Stimulated activated CD8-positive, alpha-beta memory T cell treated with anti-CD3 and anti-CD28 coated beads, Interleukin-2, amount 100 ng/mL, for 1 hour (primary cell): ENCODE measurements at places on chromosomes 2 and 18.

DNA sequence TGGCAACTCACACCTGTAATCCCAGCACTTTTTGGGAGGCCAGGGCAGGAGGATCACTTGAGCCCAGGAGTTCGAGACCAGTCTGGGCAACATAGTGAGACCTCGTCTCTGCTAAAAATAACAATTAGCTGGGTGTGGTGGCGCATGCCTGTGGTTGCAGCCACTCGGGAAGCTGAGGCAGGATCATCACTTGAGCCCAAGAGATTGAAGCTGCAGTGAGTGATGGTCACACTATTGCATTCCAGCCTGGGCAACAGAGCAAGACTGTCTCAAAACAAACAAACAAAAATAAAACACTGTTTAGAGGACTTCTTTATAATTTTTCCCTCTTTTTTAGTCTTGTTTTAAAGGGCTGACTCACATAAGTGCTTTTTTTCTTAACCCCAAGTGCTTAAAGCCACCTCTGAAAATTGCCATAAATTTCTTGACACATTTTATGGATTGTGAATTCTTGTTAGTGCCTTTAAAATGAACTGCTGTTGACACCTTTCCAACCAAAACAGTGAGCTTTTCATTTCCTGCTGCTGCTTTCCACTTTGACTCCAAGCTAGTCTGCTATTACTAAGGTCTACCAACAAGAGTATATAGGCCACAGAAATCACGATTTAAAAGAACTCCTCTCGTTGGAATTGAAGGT is 41.7 kb downstream of the CYP20A1 start:
- DNase-seq = no peak

DNA sequence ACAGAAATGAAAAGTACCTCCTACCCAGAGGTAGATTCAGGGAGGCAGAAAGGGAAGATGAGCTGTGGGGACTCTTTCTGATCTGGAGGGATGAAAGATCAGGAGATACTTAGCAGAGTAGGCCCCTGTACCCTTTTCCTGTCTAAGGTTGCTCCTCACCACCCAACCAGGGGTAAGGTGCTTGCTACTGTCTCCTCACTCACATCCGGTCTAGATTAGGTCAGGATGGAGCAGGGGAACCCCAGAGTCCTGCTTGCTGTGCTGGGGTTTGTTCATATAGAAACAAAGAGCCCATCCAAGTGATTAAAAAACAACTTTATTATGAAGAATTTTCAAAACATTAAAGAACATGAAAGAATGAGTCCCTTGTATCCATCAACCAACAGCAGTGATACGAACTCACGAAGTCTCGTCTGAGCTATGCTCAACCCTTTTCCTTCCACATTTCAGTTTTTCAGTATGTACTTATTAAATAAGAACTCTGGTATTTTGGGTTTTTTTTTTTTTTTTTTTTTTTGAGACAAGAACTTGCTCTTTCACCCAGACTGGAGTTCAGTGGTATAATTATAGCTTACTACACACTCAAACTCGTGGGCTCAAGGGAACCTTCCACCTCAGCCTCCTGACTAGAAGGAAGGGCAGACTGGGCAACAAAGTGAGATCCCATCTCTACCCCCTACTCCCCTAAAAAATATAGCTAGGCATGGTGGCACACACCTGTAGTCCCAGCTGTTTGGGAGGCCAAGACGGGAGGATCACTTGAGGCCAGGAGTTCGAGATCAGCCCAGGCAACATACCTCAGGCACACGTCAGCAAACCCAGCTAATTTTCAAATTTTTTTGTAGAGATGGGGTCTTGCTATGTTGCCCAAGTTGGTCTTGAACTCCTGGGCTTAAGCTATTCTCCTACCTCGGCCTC is 28.5 kb upstream of the MCFD2 start:
- DNase-seq = no peak

DNA sequence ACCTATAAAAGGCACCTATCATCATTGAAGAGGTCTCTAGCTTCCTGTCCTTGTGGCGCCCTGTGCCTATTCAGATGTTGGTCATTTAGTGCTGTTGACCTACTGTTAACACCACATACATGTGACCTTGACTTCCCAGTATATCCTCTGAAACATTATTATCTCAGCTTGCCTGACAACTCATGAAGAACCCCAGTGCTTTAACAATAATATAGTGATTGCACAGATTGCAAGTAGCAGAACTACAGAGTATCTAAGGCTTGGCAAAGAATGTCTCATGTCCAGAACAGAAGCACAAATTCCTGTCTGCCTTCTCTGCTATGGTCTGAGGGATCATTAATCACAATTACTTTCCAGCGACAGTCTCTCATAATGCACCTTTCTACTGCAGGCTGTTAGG is 165.3 kb downstream of the LCLAT1 start:
- no peak for DNase-seq

GRCh38 chr2:65664931-65665330 is 232.5 kb upstream of the SPRED2 start:
- DNase-seq = no peak

GRCh38 chr18:1020731-1021344 is 116.2 kb downstream of the ADCYAP1 start:
- no peak for DNase-seq

DNA sequence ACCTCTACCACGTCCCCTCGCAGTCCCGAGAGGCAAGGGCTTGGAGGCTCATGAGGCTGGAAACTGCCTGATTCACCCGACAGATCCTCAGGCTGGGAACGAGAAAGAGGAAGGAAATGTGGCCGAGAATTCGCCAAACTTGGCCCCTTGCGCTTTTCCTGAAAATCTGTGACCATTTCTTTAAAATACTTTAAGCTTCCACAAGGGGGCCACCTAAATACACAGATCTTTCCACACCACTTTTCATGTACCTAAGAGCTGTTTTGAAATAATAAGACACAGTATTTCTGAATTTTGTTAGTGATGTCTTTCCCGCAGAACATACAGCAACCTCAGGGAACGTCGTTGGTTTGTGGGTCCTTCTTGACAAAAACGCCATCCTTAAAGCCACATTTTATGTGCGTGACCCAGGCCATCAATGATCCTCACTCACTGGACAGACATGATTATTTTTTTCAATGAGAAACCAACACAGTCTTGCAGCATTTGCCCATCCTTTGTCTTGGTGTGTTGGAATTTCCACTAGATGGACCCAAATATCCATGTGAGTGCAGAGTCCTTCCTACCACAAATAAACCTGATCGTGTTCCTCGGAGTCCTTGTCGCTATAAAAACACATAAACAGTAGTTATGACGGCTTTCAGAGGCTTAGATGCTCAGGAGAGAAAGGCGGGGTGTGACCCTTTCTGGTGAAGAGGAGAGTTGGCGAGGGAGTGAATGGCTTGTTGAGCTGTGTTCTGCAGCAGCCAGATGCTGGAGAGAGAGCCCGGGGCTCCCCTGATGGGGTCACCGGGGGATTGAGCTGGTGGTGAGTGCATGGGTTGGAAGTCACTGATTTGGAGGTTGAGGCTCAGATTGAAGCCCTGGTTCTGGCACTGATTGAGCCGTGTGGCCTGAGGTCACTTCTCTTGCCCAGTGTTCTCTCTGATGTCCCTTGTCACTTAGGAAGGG is 25.0 kb downstream of the DCDC2C start:
- no peak for DNase-seq

DNA sequence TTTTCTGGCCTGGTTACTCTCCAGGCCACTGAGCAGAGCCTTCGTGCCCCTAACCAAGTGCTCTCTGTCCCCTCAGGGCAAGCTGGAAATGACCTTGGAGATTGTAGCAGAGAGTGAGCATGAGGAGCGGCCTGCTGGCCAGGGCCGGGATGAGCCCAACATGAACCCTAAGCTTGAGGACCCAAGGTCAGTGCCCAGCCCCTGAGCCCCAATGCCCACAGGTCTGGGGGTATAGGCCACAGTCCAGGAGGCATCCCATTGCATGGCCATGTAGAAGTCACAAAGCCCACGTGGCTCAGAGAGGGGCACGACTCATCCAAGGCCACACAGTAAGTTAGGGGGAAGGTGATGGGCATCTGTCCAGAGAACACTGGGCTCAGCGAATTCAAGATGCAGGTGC is 227.6 kb downstream of the DYSF start:
- no peak for DNase-seq

DNA sequence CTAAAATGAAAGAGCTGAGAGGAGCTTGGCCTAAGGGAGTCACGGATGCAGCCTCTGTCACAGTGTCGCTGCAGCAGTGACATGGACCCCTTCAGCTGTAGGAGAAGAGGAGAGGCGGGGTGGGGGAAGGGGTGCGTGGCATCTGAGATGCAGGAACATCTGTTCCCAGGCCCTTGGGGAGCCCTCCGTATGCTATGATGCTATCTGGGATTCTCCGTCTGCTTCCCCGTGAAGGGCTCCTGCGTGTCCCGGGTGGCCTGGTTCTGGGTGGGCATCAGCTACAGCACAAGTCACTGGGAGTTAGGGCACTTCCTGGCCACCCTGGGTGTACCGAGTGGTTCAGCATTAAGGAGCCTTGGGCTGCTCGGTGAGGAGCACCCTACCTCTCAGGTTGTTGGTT is 35.6 kb upstream of the B3GNT7 start:
- no peak for DNase-seq

DNA sequence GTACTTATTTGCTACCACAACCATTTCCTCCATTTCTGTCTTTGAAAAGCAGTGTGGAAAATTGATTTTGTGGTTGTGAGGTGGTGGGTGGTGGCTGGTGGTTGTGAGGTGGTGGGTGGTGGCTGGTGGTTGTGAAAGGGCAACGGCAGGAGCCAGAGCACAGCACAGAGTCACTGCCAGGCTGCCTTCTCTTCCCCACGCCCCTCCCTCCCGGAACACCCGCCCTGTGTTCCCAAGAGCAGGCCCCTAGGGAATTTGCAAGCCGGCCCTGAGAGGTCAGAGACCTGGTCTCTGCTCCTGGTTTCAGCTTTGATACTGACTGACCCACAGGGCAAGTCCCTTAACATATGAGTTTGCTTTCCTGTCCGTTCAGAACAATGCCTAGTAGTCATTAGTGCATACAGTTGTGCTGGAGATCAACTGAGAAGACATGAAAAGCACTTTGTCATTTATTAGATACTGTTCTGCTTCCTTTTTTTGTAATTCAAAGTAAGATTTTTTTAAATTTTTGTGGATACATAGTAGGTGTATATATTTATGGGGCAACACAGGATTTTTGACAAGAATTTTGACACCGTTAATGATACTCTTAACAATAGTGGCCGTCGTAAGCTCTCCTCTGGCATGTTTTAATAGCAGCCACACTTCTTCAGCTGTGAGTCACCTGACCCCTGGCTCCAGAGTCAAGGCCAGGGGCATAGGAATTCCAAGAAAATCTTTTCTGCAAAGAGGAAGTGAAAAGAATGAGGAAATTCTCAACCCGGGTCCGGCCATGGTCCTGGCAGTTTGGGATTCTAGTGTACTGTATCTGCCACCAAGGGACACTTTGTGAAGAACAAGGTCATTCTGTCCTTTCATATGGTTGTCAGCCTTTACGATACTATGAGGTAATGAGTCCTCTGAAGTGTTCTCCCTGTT is 53.2 kb downstream of the ITGA6 start:
- DNase-seq = no peak
